Activated CD4-positive, alpha-beta T cell treated with anti-CD3 and anti-CD28 coated beads, Interleukin-2, amount 10 ng/mL, durations not matched to agents 7 days and 5 days (primary cell): ENCODE measurements at places on chromosomes 16 and 17. TPM values are rescaled to one million over a fixed set of nuclear protein-coding genes. Genes with fewer than 3 reads are reported as not detected.

Gene PLXDC1
- 6.0 TPM for total RNA-seq

DNA sequence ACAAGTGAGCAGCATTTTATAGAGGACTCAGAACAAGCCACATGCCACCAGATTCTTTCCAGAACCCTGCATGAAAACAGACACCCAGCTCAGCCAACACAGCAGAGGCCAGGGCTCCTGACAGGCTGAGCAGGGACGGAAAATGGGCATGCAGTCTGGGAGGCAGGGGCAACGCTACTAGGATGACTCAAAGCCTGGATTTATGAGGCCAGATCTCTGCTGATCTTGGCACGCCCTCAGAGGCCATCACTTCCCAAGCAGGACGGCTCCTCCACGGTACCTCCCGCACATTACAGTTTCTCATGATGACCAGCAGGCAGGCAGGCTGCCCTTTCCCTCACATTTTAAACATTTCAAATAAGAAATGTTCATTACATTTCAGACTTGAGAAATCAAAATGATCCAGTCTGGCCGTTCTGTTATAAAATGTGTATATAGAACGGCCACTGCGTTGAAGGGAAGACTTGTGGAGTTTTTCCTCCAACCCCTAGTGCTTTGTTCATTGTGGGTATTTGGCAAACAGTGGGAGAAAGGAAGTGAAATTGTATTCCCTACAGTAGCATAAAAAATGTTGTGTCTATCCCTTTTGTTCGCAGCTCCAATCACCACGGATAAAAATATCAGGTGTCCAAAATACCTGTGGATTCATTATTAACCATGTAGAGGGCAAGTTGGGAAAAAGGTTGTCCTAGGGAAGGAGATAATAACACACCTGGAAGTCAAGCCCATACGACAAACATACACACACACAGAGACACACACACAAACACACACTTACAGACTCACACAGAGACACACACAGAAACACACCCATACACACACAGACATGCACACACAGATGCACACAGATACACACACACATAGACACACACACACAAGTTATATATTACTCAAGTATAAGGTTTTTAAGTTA lies 64.8 kb upstream of the ADAMTS18 start:
- no peak for DNase-seq

DNA sequence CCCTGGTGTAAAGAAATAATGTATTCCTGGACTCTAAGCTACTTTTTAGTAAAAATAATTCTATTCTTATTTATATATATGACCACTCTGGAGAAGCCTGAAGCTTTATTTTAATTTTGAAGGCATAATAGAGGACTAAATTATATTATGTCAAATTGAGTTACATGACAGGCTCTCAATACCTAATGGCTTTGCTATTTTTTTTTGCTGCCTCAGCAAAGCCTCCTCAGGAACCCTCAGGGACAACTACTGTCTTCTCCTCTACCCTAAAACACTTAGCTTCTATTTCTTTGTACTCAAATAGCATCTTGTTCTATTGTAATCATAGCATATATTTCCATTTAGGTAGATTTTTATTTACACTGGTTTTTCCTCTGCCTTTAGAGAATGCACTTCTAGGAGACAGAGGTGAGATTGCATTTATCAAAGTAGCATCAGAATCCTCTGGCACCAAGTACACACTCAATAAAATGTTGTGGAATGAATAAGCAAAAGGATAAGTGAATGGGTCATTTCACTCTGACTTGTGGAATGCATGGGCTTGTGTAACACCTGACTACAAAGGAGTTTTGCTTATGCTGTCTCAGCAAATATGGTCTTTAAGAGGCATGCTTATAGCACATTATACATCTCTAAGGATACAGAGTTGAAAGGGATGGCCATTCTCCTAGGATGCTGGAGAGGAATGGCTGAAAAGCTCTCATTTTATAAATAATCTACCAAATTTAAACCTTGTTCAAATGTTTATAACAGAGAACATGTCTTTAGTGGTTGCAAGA lies 605.2 kb downstream of the KCNJ2 start:
- no peak for DNase-seq

Gene PIPOX
- 1.6 TPM for total RNA-seq

Gene TNFRSF17
- not detected for total RNA-seq

DNA sequence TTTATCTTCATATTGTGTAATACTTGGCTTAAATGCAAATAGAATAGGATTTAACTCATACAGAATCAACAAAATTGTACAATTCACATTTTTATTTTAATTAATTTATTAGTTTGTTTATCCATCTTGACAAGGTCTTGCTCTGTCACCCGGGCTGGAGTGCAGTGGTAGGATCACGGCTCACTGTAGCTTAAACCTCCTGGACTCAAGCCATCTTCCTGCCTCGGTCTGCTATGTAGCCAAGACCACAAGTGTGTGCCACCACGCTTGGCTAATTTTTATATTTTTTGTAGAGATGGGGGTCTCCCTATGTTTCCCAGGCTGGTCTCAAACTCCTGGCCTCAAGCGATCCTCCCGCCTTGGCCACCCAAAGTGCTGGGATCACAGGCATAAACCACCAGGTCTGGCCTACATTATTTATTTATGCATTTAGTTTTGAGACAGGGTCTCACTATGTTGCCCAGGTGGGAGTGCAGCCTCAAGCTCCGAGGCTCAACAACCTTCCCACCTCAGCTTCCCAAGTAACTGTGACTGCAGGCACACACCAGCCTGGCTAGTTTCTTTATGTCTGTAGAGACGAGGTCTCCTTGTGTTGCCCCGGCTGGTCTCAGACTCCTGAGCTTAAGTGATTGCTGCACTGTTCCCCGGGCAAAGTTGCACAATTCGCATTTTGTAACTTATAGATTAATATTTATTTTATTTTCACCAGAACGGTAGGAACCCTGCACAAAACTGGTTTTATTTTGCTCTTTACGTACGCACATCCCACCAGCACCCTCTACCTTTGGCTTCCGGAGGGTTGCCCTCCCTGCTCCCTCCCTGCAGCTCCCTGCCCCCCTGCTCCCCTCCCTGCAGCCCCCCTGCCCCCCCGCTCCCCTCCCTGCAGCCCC lies 4.9 kb downstream of the DPEP1 start:
- DNase-seq = no peak

DNA sequence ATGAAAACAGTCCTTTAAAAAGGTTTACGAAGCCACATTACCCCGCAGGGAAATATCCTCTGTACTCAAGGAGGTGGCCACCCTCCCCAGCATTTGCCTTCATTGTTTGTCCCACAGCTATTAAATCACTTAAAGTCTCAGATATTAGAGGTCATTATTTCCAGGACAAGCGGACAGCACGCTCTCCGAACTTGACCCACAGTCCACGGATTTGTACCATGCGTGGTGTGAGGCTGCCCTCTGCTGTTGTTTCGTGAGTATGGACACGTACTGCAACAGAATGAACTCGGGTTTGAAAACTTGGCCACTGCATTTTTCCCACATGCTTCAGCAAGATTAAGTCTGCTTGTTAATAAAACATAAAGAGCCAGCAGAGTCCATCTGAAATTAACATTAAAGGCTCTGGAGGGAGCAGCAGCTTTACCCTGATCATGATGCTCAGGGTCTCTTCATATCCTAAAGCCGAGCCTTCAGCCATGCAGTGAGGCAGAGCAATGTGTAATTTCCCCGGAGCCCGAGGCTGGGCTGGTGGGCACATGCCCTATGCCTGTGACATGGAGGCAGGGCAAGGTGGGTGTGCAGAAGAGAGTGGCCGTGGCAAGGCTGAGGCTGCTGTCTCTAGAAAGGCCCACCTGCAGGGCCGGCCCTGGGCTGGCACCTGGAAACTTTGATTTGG lies 19.7 kb downstream of the MEAK7 start:
- peak; percentile 26 for DNase-seq

DNA sequence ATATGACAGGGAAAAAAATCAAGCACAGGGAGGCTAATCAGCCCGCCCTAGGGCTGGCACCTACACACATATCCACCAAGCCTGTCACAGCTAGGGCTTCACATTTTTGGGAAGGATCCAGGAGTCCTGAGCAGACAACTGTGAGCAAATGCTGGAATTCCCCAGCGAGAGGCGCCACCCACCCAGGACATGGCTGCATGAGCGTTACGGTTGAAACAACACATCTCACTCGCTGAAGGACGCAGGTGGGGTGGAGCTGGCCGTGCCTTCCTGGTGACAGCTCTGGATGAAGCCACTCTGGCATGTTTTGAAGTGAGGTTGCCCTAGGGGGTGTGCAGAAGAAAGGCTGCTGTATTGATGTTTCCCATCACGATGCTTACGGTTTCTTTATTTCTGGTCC lies 315.1 kb upstream of the EEF2KMT start:
- no peak for DNase-seq

- DNase-seq = no peak
Measured at GRCh38 chr17:39391448-39391847, 10.0 kb downstream of the FBXL20 start.

- no peak for DNase-seq
Measured at GRCh38 chr17:68578236-68578635, 22.9 kb downstream of the FAM20A start.

Gene NGFR
- 0.07 TPM for total RNA-seq

Gene ANKS4B
- not detected for total RNA-seq

Gene SPATA22
- total RNA-seq = 0.81 TPM

DNA sequence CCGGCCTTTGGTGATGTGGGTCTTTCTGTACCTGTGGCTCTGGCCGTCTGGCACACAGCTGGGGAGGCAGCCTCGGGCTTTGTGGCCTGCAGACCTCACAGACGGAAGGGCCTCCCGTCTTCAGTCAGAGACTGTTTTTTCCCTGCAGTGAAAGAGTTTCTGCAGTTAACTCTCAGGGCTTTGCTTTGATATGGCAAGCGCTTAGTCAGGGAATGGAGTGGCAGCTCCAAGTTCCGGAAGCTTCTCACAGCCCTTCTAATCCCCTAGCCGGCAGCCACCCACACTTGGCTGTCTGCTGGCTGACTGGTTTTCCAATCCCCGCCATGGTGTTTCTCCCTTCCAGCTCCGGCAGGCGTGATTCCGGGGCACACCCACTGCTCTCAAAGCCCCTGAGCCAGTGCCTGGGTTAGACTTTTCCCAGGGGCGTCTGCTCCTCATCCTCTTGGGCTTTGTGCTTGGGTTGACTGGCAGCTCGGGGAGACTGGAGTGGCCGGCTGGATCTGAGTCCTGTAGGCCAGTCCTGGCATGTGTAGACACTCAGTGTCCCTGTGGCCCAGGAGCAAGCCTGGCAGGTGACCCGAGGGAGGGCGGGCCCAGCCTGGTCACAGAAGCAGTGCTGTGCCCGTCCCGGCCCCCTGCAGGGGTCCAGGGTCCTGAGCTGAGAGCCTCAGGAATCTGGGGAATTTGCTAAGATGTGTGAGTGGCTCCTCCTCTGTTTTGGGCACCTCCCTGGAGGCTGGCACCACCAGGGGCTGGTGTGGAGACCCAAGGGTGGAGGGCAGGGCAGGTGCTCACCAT lies 29.9 kb downstream of the BAIAP2 start:
- DNase-seq = no peak

Gene SMIM5
- total RNA-seq = 0.12 TPM

Gene ACTG1
- total RNA-seq = 4,611 TPM

Gene DOC2A
- total RNA-seq = 0.30 TPM

GRCh38 chr17:6492892-6493674 lies 48.8 kb downstream of the PIMREG start:
- DNase-seq = no peak

Gene NPIPB4
- 148 TPM for total RNA-seq

GRCh38 chr17:1275962-1276736 lies 3.3 kb upstream of the TRARG1 start:
- DNase-seq = peak; percentile 78

DNA sequence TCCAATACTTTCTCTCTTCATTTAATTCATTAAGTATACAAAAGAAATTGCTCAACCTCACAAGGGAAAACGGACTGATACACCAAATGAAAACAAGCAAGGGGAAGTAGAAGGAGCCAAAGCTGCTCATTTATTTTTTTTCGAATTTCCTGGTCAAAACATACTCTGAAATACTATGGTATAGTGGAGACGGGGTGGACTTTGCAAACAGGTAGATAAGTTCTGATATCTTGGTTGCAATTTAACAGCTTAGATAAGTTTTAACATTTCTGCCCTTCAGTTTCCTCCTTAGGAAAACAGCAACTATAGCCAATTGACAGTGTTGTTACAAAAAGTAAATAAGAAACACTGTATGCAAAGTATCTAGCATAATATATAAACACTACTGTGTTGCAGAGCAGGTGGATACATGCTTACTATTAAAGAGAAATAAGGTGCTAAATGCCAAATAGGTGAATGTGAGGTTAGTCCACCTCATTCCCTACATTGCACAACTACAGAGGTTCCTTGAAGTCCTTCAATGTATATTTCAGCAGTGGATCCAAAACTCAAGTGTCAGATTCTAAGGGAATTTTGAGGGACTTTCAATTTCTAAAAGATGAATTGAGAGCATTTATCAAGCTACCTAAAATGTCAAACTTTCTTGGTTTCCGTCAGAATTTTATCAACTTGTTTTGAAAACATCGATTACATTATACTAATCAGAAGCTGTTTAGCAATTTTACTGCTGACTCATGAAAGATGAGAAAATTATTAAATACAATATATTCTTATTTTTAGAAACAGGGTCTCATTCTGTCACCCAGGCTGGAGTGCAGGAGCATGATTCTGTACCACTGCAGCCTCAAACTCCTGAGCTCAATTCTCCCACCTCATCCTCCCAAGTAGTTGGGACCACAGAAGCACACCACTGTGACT lies 11.0 kb downstream of the CCDC47 start:
- no peak for DNase-seq

DNA sequence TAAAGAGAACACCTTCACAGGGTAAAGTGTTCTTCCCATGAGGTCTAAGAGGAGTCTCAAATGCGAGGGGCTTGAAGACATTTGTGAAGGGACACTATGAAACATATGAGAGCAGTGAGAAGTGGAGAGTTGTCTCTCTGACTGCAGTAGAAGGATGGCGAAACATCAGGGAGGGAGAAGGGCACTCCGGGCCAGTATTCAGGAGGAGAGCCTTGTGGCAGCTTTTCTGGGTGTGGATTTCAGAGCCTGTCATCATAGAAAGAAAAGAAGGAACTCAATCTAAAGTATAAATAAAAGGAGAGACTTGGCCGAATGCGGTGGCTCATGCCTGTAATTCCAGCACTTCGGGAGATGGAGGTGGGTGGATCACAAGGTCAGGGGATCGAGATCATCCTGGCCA lies 117.2 kb downstream of the RBFOX1 start:
- DNase-seq = no peak

- DNase-seq = no peak
Measured at GRCh38 chr16:53358884-53359283, 75.4 kb upstream of the RBL2 start.

DNA sequence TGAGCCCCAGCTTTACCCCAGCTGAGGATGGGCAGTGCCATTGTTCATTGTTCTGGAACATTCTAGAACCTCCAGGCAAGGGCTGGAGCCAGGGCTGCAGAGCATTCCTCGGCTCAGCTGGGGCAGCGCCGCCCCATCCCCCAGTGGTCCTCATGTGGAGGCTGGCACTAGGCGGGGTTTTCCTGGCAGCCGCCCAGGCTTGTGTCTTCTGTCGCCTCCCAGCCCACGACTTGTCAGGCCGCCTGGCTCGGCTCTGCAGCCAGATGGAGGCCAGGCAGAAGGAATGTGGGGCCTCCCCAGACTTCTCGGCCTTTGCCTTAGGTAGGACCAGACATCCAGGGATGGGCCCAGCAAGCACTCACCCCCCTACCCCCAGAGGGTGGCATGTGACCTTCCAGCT lies at the start of gene TMEM95:
Gene TMEM95 (plus strand): TSS at position 104 of the 400 bp plus-strand sequence. CDS start 49 bp downstream, at position 153.
- no peak for DNase-seq

DNA sequence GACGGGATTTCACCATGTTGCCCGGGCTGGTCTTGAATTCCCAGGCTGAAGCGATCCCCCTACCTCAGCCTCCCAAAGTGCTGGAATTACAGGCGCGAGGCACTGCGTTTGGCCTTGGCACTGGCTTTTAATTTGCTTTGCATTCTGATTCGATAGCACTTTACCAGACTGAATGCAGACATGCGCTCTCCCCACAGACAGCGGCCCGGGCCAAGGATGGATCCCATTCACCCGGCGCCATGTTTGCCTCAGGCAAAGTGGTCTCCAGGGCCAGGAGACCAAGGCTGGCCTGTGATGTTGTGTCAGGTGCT lies 41.7 kb downstream of the DHRS7B start:
- no peak for DNase-seq
